ENCODE measurements at places on chromosomes 5 and 9.

- no peak for DNase-seq
Observed at GRCh38 chr5:89930591-89931392, 478.8 kb downstream of the CETN3 start.

GRCh38 chr5:109739741-109740728 is 50.3 kb downstream of the MAN2A1 start:
- DNase-seq: no peak

DNA sequence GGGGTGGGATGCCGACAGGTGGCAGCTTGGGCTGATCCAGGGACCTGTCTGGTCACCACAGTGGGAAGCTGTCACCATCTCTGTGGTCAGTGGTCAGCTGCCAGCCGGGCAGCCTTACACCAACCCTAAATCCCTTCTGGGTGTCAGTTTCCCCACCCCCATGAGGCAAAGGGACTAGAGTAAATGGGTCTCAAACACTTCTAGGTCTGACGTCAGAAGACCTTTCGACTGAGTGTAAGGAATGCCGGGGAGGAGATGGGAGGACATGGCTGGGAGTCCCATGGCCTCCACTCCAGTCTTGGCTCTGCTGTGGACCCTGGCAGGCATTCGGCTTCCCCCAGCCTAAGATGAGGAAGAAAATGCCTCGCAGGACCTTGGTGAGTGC is 40.3 kb upstream of the SLC25A51 start:
- no peak for DNase-seq

DNA sequence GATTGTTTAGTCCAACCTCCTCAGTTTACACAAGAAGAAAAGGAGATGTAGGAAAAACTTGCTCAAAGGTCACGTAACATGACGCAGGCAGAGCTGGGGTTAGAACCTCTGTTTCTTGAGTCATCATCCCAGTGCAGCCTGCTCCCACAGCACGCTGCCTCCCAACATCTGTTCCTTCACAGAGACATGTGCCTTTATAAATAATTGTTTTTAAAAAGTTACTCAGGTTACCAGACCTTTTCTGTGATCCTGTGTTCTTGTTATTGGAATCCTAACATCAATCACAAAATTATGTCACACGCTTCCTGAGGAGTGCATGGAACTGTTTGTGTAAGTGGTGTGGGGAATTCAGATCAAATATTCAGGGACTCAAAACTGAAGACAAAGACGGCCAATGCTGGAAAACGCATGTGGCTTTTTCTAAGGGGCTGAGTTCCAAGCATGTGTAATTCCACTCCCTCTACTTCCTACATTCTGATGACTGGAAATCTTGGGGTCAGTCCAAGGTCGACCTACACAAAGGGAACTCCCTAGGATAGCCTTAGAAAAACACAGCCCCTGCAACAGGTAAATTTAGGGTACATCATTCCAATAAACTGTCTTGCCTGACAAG is 184.3 kb downstream of the TSSK1B start:
- no peak for DNase-seq

DNA sequence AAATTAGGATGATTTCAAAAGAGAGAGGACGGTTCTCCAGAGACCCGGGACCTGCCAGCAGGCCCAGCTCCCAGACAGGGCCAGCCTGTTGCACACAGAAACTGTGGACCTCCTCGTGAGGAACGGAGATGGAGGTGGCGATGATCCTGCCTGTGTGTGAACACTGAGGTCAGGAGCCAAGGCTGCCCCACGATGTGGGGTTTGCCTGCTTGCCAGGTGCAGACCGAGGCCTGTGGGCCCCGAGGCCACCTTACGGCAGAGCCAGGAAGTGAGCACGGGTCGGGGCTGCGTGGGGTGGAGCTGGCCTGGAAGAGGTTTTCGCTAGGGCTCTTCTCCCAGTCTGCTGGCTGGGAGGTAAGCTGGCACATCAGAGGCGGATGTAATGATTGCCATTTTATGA is 4.3 kb downstream of the FAM163B start:
- no peak for DNase-seq

DNA sequence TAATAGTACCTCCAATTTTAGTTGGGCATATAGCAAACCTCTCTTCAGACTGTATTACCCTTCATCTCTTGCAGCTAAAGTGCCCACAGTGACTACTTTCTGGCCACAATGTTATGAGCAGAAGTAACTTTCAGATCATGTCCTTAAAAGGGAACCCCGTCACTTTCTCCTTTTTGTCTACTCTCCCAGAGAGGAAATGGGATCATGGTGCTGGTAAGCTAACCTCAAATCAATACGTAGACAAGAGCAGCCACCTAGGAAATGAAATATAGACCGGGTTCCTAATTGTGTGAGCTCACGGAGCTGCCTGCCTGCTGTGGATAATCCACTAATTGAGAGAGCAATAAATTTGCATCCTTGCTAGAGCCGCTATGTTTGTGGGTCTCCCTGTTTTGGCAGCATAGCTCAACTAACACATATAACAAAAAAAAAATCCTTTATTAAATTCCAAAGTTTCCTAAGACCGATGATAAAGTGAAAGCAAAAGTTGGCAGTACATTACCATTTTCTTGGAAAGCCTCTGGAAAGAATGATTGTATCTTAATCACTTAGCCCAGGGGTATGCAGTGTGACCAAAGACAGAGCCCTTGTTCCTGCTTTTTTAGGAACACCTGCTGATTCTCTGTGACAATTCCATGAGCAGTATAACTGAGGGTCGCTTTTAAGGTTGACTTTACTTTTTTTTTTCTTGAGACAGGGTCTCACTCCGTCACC is 5.6 kb upstream of the IL7R start:
- DNase-seq: no peak

- no peak for DNase-seq
Observed at GRCh38 chr9:33393581-33393980, 8.8 kb downstream of the AQP7 start.

DNA sequence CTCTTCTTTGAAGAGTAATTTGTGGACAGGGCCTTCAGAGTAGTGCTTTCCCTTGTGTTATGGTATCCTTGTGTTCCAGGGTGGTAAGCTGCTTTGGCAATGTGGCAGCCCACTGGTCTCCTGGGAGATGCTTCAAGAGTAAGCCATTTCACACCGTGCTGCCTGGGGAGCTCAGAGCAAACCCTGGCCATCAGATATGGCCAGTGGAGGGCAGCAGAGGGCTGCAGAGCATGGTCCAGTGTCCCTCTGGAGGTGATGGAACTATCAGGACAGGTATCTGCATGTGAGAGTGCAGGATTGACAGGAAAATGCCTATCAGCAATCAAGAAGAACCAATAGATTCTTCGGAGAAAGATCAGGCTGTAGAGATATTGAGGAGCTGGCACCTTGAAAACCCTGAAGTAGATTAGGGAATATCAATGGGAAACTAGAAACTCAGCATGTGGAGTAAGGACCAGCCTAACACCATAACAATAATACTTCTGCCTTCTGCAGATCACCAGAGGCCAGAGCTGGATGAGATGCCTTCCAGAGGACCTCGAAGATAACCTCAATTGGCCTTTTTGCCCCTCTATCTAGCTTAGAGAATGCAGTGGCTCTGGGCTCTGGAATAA is 90.8 kb downstream of the PLPPR1 start:
- no peak for DNase-seq

GRCh38 chr5:34439601-34440000 is 216.5 kb upstream of the RAI14 start:
- DNase-seq: no peak

DNA sequence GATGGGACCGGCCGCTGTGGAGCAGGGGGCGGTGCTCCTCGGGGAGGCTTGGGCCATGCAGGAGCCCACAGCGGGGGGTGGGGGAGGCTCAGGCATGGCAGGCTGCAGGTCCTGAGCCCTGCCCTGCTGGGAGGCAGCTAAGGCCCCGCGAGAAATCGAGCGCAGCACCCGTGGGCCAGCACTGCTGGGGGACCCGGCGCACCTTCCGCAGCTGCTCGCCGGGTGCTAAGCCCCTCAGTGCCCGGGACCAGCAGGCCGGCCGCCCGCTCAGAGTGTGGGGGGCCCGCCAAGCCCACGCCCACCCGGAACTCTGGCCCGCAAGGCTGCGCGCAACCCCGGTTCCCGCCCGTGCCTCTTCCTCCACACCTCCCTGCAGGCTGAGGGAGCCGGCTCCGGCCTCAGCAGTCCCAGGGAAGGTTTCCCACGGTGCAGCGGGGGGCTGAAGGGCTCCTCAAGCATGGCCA is 131.5 kb downstream of the SNX18 start:
- DNase-seq: no peak

- no peak for DNase-seq
Observed at GRCh38 chr5:141881886-141882285, 3.7 kb upstream of the PCDH1 start.

DNA sequence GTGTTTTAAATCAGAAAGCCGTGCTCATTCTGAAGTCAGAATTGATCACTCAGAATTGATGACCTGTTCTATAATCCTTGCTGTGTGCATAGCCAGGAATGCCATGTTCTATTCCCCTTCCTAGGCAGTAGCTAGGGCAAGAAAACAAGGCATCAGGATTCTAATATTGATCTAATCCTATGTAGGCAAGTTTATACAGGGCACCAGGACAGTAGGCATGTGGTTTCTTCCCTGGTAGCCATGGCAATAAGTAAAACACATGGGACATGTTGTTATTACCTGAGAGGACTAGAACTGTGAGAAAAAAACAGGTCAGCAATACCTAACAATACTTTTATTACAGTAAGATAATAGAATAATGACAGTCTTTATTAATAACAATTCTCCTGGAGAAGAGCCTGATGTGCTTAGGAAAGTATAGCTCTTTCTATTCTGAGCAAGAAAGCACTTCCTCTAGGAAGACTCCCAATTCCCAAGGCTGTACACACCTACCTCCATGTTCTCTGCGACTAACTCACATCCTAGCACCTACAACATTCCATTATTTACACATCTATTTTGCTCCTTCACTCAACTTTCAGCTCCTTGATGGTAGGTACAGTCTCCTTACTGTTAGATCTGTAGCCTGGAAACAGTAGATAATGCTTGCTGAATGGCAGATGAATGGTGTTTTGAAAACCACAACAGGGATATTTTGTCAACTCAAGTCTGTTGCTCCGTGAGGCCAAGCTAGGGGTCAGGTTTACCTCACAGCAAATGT is 70.8 kb downstream of the STX17 start:
- no peak for DNase-seq

GRCh38 chr5:145960848-145961600 is 24.6 kb downstream of the SH3RF2 start:
- no peak for DNase-seq

- no peak for DNase-seq
Observed at GRCh38 chr5:61389609-61390008, 57.6 kb downstream of the ZSWIM6 start.

- DNase-seq: no peak
Observed at GRCh38 chr5:134965271-134965825, 2.4 kb upstream of the CATSPER3 start.

DNA sequence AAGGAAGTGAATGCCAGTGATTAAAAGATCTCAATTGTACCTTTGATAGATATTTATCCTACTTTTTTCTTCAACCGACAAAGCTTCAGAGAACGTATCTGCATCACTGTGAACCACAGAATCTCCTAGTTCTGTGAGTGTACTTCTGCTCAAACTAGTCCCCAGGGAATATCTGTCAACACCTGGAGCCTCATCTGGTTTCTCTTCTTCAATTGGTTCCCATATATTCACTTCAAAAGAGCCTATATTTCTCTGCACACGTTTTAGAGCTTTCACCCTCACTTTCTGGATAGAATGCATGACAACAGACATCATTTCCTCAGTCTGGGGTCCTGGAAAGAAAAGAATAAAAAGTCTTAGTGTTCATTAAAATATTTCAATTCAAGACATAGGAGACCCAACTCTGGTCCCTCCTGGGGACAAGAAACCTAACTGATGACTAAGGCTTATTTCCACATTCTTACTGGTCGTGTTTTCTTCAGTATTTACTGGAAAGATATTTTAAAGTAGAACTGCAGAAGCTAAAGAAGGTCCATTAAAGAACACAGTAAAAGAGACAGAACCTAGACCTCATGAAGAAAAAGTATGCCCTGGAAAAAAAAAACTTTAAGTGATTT is 64.3 kb downstream of the CPLANE1 start:
- no peak for DNase-seq

GRCh38 chr5:173796721-173797495 is 91.2 kb upstream of the CPEB4 start:
- DNase-seq: no peak

GRCh38 chr5:175652741-175653663 is 4.9 kb upstream of the HRH2 start:
- peak; percentile 45 for DNase-seq

- DNase-seq: no peak
Observed at GRCh38 chr5:119578937-119579336, 50.4 kb upstream of the FAM170A start.

DNA sequence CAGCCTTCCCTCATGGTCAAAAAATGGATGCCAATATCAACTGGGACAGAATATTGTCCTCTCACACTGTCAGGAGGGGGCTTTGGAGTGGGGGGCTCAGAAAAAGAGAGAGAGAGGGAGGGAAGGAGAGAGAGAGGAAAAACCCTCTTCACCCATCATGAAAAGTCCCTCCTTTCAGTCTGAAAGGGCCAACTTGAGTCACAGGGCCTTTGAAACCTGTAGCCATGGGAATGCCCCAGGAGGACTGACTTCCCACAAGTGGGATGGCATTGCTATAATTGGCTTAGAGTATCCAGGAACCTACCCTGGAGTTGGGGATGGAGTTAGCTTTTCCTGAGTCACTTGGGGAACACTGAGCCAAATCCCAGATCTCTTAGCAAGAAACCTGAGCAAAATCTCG is 41.2 kb downstream of the DNAJC21 start:
- DNase-seq: no peak

Data from central memory CD8-positive, alpha-beta T cell (primary cell).